ENCODE measurements at places on chromosomes 4 and X.

- no peak for DNase-seq
Observed at GRCh38 chr4:69214716-69215115, at the start of gene UGT2B11. TSS of gene UGT2B11 (minus strand) at chr4:69214748. CDS start at chr4:69214722, 26 bp downstream.

DNA sequence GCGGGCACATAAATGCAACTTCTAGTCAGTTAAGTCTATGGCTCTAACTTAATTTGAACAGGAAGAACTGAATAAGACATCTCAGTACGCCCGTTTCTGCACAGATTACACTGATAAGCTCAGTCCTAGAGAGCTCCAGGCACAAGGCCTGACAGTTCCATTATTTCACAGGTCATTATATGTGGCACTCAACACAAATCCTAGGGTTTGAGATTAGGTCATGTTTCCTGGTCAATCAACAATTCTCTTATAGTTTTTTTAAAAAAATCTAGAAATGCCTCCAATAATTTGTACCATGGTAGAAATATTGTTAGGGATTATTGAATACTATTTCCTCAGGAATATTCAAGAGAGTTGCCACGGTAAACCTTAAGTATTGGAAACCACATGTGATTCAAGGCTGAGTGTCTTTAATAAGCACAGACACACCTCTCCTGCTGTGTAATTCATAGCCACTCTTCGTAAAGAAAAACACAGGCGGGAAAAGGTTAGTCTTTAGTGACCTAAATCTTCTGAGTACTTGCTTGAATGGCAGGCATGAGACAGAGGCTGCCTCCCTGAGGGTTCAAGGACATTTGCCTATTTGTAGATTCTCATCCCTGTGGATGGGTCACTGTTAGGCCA, 342.9 kb upstream of the ADGRL3 start:
- DNase-seq = no peak

- DNase-seq = no peak
Observed at GRCh38 chr4:38132843-38133662, 172.9 kb downstream of the PTTG2 start.

GRCh38 chrX:65841263-65841662, 173.8 kb downstream of the MSN start:
- DNase-seq = no peak

GRCh38 chr4:147492761-147493160, 11.9 kb downstream of the EDNRA start:
- DNase-seq = no peak

GRCh38 chrX:39894683-39895082, 203.1 kb downstream of the BCOR start:
- no peak for DNase-seq

DNA sequence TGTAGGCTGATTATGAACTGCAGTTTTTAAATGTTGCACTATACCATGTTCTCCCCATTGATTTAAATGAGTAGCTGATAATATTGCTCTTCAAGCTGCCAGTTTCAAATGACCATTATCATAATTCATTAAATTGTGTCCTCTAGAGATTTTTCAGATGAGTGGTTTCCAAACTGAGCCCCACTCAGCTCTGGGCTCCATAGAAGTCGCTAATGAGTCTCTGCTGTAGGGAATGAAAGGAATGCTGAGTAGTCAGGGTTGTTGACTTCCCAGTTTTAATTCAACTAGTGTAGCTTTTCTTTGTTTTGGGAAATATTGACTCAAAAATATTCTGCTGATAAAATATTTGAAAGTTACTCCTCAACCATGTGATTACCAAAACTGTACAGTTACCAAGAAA, 1081.1 kb downstream of the ARAP2 start:
- DNase-seq = no peak

- DNase-seq = no peak
Observed at GRCh38 chr4:37008199-37008598, 236.3 kb upstream of the NWD2 start.

DNA sequence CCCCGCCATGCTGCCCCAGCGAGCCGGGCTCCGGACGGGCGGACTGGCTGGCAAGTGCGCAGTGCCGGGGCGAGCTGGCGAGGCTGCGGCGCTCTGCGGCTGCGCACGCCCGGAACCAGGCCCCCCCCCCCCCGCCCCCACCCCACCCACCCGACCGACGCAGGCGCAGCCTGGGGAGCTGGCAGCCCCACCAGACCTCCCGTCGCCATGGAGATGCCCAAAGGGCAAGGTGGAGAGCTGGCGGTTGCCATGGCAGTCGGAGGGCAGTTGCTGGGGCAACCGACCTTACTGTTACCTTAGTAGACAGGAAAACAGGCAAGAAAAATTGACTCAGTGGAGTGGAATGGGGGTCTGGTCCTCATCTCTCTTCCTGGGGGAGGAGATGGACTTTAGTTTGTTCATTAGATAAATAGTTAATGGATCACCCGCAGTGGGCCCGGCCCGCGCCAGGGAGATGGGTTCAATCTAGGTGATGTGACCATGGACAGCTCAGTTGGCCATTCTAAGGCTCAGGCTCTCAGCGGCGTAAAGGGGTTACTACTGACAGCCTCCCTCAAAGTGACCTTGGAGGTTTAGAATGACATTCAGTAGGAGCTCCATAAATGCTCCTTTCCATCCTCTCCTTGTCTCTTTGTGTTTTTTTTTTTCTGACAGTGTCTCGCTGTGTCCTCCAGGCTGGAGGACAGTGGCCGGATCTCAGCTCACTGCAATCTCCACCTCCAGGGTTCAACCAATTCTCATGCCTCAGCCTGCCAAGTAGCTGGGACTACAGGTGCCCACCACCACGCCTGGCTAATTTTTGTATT, at the start of gene PCSK1N:
Gene PCSK1N (minus strand): TSS at position 87 of the 806 bp plus-strand sequence. CDS start 78 bp downstream, at position 9.
- DNase-seq = peak; percentile 65

DNA sequence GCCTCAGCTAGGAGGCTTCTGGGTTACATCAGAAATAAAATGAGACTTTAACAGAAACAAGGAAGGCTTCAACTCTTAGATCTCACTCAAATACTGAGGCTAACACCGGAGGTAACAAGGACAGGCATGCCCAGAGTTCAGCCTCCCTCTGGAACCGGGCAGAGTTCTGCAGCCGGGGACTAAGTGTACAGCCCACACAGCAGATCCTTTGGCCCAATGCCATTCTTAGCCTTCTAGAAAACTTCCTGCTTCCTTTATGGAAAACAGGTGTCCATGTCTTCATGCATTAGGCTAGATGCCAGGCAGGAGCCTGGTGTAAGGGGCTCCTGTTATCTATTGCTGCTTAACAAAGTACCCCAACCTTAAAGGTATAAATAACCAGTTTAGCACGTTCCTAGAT, 369.7 kb downstream of the BCOR start:
- no peak for DNase-seq

- no peak for DNase-seq
Observed at GRCh38 chr4:148810461-148810860, 368.2 kb upstream of the NR3C2 start.

DNA sequence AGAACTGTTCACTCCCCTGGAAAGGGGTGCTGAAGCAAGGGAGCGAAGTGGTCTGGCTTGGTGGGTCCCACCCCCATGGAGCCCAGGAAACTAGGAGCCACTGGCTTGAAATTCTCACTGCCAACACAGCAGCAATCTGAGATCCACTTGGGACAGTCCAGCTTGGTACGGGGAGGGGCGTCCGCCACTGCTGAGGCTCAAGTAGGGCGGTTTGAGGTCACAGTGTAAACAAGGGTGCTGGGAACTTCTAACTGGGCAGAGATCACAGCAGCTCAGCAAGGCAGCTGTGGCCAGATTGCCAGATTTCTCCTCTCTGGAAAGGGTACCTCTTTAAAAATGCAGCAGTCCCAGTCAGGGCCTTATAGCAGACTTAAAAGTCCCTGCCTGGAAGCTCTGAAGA, 53.9 kb upstream of the GALNTL6 start:
- no peak for DNase-seq
